ENCODE measurements at places on chromosomes 5 and 9.

DNA sequence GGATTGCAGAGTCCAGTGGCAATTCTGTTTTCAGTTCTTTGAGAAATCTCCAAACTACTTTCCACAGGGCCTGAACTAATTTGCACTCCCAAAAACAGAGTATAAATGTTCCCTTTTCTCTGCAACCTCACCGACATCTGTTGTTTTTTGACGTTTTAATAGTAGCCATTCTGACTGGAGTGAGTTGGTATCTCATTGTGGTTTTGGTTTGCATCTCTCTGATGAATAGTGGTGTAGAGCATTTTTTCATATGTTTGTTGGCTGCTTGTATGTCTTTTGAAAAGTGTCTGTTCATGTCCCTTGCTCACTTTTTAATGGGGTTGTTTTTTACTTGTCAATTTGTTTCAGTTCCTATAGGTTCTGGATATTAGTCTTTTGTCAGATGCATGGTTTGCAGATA lies 72.6 kb downstream of the PALM2AKAP2 start:
- DNase-seq, result no peak

DNA sequence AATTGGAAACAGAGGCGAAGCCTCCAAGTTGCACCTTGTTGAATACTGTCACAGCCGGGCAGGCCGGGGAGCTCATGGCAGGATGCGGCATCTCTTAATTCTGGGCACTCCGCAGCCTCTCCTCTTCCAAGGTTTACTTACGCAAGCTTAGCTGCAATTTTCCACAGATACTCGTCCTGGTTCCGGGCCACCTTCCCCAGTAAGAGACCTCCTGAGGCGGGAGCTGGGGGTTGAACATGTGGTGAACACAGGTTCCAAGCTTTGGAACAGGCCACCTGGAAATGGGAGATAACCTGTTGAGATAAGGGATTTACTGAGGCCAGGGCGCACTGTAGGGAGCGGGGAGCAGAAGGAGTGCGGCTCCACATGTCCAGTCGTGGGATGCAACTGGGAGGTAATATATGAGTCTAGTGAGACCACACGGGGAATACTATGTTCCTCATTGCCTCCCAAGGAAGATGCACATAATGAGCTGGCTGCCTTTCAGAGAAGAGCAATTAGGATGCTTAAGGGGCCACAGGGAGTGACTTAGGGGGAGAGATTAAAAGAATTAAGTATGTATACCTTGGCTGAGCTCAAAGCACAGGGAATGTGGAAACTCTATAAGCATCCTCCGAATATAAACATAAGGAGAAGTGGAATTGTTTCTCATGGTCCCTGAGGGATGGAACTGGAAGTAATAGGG lies 335.2 kb downstream of the CWC27 start:
- no peak for DNase-seq

GRCh38 chr9:36382484-36382883 lies 17.6 kb downstream of the RNF38 start:
- DNase-seq, result no peak

DNA sequence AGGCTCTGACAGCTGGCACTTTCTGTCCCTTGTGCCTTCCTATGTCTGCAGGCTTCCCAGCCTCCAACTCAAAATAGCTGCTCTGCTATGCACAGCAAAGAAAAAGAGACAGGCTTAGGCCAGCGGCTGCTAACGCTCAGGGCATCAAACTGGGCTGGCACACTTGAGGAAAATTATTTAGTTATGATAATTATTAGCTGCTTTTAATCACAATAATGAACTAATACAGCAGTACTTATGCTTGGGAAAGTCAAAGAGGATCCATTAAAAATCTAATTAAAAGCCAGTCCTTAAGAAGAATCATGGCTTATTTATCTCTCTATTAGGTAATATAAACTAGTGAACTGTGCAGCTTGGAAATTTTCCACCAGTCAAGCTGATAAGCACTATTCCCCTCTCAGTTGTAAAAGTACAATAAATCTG lies 233.2 kb downstream of the SLIT3 start:
- DNase-seq, result no peak

GRCh38 chr9:101463397-101463796 lies 27.8 kb upstream of the ALDOB start:
- no peak for DNase-seq

DNA sequence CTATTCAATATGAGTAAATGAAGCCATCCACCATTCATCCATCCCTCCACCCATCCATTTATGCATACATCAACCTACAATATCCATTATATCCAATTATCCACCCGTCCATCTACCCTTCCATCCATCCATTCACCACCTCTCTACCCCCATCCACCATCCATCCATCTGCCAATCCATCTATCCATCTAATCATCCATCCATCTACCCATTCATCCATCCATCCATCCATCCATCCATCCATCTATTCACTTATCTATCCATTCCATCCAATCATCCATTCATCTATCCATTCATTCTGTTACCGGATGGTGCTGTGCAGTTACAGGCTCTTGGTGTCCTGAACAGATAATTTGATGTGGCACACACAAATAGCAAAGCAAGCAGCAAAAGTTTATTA lies 10.7 kb downstream of the PAEP start:
- no peak for DNase-seq

- no peak for DNase-seq
These were observed 53.7 kb downstream of the IPO11 start for GRCh38 chr5:62465985-62466925.

GRCh38 chr5:134053840-134054338 lies 49.1 kb upstream of the VDAC1 start:
- no peak for DNase-seq

- no peak for DNase-seq
These were observed 326.3 kb downstream of the SLCO4C1 start for GRCh38 chr5:101969742-101970141.

GRCh38 chr5:168370831-168371230 lies 79.4 kb downstream of the WWC1 start:
- no peak for DNase-seq

DNA sequence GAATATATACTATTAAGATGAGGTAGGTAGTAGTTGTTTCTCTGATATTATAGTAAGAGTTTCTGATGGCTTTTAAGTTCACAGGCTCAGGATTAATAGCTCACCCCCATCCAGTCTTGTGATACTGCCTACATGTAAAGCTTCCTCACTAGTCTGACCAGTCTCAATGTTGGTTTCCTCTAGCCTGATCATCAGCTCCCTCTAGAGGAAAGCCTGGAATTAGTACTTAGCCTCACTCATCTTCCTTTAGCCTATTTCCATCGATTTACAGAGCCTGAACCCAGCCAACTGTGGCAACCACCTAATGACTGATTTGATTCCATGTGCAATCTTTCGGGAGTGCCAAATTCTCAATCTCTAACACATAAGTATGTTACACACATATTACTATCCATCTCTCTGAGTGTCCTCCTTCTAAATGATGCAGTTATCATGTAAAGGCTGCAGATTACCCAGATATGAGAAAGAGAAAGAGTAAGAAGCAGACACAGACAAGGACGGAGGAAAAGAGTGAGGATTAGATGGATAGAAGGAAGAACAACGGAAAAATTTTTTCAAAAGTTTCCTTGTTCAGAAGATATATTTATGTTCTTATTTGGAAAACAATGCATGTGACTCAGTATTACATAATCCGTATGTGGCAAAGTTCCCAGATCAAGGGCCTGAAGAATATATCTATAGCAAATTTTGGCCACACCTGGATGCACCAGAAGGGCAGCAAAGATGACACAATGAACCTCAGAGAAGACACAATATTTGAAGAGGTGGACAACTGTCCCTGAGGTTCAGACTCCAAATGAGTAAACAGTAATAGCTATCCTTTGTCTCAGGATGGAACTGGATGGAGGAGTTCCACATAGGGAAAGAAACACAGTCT lies 333.7 kb downstream of the ELAVL2 start:
- DNase-seq, result peak; percentile 11

GRCh38 chr9:16023446-16023845 lies 470.6 kb downstream of the CCDC171 start:
- no peak for DNase-seq

DNA sequence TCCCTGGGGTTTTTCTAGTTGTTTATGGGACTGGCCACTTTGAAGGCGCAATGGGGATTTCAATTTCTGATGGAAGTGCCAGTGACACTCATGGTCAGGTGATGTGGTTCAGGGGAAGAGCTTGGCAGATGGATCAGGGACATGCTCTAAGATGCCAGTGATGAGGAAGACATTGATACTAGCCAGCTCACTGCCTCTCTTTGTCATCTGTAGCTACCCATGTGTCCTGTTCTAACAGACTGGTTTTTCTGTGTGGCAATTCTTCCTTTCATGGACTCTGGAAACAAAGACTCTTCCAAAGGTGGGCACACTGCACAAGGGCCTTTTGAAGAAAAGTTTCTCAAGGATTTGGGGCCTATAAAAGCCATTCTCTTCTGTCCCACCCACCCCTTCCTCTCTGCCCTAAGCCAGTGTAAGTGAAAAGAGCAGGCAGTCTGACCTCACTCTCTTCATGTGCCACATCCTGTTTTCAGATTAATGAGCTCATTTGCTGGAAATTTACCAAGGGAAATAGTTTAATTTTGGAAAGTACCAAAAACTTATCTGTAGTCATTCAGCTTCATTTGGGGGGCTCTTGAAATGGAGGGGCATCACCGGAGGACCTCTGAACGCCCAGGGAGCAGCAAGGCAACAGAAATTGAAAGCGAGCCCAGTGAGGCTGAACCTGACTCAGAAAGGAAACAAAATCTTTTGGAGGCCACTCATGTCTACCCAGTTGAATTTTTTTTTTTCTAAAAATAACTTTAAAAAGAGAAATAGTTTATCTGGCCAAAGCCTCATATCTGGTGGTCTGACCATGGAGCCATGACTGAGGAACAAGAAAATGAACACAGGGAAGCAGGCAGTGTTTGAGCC lies 4.9 kb upstream of the TRAF1 start:
- DNase-seq, result no peak

DNA sequence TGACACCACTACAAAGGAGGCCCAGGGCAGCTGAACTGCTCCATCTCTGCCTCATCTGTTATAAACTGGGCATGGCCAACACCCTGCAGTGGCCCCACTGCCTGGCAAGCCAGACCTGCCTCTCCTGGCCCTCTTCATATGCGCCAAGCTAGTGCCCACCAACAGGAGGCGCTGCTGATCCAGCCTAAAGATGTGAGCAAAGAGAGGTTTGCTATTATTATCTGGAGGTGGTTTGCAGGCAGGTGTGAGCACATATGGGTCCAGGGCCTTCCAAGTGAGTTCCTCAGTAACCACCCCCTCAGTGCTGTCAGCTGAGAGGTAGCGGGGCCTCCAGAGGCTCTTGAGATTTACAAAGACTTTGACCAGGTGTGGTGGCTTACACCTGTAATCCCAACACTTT lies 232.2 kb downstream of the SYK start:
- peak; percentile 12 for DNase-seq

- peak; percentile 26 for DNase-seq
These were observed 135.0 kb upstream of the IRX4 start for GRCh38 chr5:2017540-2018389.

GRCh38 chr9:38212016-38212415 lies 143.0 kb upstream of the SHB start:
- no peak for DNase-seq

DNA sequence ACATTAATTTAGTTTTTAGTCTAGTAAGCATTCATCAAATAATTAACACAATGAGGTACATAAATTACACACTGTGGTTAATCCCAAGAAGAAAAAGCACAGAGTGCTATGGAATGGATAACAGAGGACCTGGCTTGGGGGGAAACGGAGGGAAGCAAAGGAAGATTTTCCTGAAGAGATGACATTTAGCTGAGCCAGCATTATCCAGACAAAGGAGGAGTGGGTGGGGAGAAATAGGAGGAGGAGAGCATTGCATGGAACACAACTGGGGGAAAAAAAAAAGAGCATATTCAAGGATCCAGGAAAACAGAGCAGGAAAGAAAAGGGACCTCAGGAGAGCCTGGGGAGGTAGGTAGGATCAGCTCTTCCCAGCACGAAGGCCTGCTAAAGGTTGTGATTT lies 170.8 kb downstream of the DNAH5 start:
- DNase-seq, result no peak

- no peak for DNase-seq
These were observed 12.1 kb downstream of the MELK start for GRCh38 chr9:36584620-36585460.

- no peak for DNase-seq
These were observed 72.4 kb upstream of the ZNF622 start for GRCh38 chr5:16538006-16538405.

- DNase-seq, result no peak
These were observed 427.6 kb downstream of the NR2F1-AS1 start for GRCh38 chr5:93153461-93153860.

DNA sequence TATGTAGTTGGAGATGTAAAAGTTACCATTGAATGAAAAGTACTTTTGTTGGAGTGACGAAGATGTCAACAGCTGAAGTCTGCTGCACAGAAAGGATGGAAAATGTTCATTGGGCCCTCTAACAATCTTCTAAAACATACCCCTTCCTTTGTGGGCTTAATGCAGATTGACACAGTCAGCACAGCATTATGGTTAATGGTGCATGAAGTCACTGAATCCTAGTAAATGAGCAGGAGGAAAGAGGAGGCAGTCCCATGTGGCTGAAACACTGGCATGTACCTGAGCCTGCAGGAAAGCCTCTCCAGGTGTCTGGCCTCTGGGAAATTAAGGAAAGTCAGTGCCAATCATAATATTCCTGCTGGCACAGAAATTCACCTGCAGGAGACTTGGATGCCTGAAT lies 153.8 kb downstream of the ARL15 start:
- no peak for DNase-seq

DNA sequence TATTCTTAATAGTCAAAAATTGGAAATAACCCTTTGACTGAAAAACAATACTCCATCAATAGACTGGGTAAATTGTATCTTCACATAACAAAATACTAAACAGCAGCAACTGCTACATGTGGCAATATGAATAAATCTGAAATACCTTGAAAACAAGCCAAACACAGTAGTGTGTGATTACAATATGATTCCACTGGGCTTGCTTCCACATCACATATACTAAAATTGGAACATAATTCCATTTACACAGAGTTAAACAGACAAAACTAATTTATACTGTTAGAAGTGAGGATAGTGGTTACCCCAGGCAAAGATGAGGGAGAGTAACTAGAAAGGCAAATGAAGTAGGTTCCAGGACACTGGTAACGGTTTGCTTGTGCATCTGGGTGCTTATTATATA lies 20.4 kb downstream of the FNIP1 start:
- no peak for DNase-seq

- DNase-seq, result no peak
These were observed 68.4 kb downstream of the HSPA4 start for GRCh38 chr5:133120156-133120750.

Measured in NCI-H460 (cell line).